CD4-positive, alpha-beta T cell treated with Interleukin-10 for 1 hour (primary cell): ENCODE measurements at places on chromosomes 6 and 20.

- peak; percentile 84 for DNase-seq
Measured at GRCh38 chr6:130885392-130886192, 58.4 kb downstream of the SMLR1 start.

- DNase-seq = no peak
Measured at GRCh38 chr20:38167851-38168760, 3.0 kb upstream of the TGM2 start.

DNA sequence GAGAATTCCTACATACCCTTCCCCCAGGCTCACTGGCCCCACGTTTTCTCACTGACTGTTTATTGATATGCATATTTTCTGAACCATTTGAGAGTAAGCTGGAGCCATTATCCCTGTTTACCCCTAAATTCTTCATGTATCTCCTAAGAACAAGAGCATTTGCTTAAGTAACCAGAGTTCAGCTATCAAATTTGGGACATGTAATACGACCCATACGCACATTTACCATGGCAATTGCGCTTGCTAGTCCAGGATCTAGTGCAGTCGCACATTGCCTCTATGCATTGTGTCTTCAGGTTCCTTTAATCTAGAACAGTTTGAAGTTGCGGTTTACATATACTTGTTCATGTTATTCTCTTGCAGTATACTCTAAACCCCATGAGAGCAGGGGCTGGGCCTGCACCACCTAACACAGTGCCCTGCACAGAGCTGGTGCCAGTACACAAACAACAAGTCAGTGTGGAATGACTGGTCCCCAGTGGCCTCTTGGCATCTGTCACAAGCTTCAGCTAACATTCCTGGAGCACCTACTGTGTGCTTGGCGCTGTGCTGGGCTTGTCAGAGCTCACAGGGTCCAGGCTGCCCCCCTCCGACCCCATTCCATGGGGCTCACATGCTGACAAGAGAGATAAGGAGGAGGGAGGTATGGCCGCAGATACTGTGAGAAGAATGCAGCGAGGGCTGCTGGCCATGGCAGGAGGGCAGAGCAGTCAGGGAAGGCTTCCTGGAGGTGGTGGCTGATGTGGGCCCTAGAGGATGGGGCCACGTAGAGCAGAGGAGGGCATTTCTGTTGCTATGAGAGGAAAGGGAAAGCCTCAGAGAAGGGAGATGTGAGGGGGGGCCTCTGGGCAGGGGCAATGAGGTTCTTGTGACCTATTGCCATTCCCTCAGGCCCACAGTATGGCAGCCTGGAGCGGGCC, 28.1 kb downstream of the SPDEF start:
- no peak for DNase-seq

DNA sequence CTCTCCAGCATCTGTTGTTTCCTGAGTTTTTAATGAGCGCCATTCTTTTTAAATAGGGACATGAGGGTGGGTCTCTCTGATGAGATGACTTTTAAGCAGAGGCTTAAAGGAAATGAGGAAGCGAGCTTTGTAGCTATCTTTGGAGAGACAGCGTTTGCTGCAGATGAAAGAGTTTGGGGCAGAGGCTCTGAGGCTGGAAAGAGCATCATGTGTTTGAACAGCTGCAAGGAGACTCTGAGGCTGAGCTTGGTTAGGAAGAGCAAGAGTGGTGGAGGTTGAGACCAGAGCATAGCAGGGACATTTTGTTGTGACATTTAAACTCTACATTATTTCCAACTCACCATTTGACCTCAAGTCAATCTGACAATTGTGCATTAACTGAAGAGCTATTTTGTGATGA, 38.3 kb upstream of the TMX4 start:
- no peak for DNase-seq

DNA sequence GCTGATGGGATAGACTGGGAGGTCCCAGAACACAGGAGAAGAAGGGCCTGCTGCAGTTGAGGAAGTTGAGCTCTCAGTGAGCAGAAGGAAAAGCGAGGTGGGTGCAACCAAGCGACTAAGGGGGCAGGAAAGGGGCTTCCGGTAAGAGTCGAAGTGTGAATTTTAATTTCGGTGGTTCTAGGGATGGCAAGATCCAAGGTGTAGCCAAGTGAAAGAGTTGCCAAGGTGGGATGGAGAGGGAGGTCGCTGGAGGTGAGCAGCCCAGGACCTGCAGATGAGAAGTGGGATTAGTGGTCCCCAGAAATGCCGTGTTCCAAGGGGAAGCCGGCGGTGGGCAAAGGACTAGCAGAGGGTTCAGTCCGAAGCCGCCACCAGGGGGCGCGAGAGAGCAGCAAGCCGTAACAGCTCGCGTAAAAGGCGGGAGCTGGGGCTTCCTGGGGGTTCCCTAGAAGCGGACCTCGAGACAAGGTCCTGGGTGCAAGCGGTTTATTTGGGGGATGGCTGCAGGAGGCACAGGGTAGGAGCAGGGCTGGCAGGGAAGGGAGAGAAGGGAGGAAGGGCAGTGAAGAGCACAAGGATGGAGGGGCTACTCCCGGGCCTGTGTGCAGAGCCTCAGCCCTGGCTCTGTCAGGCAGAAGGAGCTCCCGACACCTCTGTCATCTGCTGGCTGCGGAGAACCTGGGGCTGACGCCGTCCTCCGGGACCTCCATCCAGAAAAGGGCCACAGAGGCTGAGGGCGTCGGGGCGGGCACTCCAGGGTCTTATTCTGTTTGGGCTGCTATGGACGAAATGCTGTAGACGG, 103.6 kb downstream of the PAX1 start:
- DNase-seq = no peak

DNA sequence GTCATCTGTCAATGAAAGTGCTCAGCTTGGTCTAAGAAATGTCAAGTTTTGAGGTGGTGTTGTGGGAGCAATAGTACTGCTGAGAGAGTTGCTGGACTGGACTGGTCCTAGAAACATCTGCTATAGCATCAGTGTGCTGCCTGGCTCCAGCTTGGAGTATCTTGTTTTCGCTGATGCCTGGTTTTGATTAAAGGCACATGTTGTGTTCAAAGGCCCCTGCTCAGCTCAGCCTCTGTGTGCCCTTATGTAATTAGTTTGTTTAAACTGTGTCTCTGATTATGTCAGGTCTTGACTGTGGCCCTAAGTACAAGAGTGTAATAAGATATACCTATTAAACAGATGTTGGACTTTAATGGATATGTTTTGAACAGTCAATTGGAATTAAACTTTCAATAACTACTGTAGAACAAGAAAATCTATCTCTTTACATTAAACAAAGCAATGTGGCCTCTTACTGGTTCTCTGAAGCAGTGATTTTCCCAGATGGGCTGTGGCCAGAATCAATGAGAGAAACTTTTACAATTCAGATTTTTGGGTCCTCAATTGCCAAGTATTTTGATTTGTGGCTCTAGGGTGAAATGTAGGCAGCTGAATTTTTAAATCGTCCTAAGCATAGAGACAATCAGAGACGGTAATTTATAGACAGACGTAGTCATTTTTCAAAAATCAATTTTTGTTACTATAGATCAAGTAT, 668.2 kb downstream of the DHX35 start:
- DNase-seq = no peak

- no peak for DNase-seq
Measured at GRCh38 chr6:113648698-113649097, 208.4 kb upstream of the MARCKS start.

DNA sequence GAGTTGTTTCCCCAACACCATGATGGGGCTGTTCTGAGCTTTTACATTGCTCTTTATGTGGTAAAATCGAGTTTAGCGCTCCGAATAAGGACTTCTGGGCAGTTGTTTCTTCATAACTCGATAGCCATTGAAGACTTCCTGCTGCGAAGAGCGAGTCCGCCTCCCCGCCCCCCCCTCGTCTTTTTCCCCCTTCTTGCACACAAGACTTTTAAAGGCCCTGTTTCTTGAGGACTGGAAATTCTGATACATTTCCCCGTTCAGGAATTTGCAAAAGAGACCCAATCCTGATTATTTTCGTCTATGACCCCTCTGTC, 1.5 kb upstream of the CITED2 start:
- no peak for DNase-seq

DNA sequence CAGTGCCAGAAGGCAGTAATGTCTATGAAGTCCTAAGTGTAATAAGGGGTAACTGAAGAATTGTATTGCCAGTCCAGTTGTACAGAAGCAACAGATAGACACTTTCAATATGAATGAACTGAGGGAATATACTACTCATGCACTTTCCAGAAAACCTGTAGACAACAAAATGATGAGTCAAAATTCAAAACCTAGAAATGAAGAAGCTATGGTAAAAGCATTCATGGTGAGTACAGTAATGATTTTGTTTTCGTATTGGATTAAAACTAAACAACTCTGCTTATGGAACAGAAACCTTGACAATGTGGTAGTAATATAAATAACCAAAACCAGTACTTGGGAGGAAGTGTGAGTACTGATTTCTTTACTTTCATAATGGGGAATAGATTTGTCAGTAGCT, 35.0 kb downstream of the ARMC2 start:
- no peak for DNase-seq

DNA sequence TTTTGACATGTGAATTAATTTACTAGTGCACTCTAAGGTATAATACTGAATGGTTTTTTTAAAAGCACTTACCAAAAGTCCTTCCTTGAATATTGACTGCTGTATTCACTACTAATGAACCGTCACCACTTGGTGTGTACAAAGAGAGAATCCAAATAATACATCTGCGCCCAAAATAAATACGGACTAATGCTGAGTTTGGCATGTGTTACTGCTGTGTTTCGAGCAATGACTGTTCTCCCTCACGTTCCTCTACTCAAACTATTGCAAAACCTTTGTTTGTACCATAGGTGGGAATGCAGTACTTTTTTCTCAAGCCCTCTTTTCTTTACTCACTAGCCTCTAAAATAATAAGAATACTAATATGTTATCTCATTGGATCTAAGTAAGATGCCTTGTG, 305.5 kb downstream of the QKI start:
- DNase-seq = no peak

DNA sequence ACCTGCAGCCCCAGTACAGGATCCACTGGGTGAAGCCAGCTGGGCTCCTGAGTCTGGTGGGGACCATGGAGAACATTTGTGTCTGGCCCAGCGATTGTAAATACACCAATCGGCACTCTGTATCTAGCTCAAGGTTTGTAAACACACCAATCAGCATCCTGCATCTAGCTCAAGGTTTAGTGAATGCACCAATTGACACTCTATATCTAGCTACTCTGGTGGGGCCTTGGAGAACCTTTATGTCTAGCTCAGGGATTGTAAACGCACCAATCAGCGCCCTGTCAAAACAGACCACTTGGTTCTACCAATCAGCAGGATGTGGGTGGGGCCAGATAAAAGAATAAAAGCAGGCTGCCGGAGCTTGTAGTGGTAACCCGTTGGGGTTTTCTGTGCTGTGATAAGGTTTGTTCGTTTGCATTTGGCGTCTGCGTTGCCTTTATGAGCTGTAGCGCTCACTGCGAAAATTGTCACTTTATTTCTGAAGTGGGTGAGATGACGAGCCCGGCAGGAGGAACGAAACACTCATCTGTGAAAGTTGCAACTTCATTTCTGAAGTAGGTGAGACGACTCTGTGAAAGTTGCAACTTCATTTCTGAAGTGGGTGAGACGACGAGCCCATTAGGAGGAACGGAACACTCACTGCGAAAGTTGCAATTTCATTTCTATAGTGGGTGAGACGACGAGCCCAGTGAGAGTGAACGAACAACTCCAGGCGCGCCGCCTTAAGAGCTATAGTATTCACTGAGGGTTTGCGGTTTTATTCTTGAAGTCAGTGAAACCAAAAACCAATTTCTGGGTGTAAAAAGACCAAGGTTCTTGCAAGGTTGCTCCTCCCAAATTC, 31.1 kb downstream of the SERPINB6 start:
- DNase-seq = peak; percentile 92

- no peak for DNase-seq
Measured at GRCh38 chr20:2610941-2611720, 41.3 kb upstream of the NOP56 start.

DNA sequence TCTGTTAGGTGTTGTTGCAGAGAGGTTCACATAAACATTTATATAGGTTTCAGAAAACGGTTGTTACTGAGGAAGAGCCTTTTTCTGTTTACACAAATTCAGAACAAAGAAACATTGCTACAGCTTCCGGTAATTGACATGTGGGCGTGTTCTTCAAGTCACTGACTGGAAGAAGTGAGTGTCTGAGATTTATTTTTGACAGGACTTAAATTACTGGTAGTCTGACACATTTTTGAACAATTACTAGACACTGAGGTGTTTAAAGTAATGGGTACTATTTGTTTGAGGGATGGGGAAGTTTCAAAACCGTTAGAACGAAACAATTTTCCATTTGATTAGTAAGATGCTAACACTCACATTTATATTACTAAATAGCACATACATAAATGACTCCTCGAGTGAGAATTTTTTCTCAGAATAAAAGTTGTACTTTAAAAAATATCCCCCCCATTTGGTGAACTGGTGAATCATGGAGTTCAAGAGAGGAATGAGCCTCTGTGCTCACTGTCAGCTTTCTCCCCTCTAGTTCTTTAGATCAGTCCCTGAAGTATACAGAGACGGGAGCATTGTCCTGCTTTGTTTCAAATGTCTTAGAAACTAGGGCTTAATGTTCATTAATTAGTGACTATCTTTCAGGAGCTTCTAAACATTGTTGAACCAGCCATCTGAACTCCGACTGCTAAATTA, 98.7 kb downstream of the TSHZ2 start:
- peak; percentile 59 for DNase-seq

- DNase-seq = no peak
Measured at GRCh38 chr6:134453792-134454510, 136.0 kb upstream of the SGK1 start.

- DNase-seq = no peak
Measured at GRCh38 chr6:3419624-3420272, 37.1 kb downstream of the SLC22A23 start.

GRCh38 chr6:132907914-132908313, 93.5 kb downstream of the RPS12 start:
- DNase-seq = no peak

DNA sequence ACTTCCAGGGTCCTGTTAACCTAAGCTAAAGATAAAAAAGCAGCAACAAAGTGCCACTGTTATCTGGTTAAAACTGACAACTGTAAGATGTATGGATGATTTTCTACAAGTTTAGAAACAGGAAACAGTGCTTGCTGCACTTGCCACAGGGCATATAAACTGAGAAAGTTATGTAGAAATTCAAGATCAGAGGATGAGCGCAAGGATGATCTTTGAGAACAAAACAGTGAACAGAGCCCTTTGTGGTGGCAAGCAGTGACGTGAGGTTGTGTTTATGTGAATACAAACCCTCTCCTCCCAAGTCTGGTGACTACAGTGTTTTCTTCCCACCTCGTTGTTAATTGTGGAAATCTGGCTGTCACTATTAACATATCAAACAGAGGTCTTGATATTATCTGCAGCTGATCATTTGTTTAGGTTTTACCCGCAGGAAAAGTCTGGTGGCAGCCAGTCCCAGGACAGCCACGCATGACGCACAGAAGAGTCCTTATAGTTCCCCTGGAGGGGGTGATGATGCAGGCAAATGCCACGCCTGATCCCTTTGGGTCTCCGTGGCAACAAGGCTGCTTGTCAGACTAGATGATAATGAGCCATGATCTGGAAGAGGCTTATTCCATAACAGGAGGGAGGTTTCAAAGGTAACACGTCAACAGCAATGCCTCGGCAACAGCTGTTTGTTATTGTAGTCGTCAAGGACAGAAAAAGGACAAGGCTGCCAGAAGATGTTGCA, 43.1 kb upstream of the TNFAIP3 start:
- DNase-seq = peak; percentile 95
